ENCODE measurements at places on chromosomes 7 and 10.

GRCh38 chr10:120598386-120598785 lies 141.4 kb downstream of the PLPP4 start:
- DNase-seq, result no peak

DNA sequence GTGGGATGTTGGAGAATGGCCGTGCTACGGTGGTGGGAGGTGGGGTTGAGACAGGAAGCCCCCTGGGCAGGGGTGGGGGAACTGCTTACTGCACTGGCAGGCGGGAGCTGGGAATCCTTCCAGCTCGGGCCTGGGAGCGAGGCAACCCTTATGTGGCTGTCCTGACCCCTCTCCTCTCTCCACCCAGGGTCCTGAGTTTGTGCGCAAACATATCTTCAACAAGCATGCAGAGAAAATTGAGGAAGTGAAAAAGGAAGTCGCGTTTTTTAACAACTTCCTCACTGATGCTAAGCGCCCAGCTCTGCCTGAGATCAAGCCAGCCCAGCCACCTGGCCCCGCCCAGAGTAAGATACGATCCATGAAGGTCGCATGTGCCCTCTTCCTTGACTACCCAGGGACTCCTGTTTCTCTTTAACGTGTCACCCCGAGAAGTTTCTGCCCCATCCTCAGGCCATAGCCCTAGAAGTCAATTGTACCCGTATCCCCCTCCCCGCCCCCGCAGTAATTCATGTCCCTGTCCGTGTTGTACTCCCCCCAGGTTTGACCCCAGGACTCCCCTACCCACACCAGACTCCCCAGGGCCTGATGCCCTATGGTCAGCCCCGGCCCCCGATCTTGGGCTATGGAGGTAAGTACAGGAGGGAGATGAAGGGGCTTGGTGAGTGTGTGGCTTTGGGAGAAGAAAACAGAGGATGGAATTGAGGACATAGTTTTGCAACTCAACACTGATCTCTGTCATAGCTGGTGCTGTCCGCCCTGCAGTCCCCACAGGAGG lies 1.8 kb downstream of the UFSP1 start:
- DNase-seq, result no peak

DNA sequence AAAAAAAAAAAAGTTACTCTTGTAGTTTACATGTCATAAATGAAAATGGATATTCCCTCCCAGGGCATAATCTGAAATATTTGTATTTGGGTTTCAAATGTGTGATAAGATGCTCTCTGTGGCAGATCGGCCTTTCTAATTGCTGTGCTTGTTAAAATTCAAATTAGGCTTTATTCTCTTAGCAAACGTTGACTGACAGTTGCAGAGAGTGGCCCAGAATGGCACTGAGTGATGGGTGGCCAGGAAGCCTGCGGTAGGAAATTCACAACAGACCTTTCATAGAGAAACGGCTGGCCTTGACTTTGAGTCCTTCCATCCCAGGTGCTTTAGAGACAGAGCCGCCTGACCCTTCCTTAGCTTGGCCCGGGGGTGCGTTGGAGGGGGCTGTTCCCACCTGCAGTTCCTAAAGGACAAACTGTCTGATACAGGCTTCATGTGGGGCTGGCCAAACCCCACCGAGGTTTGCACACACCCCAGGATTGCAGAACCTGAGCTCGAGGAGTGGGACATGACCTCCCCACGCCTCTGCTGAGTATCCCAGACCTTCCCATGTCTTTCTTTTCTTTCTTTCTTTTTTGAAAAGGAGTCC lies 152.7 kb downstream of the CUX1 start:
- no peak for DNase-seq

- no peak for DNase-seq
These were observed 48.0 kb downstream of the NT5C2 start for GRCh38 chr10:103145046-103145445.

- no peak for DNase-seq
These were observed 6.7 kb upstream of the ADAM12 start for GRCh38 chr10:126394948-126395347.

DNA sequence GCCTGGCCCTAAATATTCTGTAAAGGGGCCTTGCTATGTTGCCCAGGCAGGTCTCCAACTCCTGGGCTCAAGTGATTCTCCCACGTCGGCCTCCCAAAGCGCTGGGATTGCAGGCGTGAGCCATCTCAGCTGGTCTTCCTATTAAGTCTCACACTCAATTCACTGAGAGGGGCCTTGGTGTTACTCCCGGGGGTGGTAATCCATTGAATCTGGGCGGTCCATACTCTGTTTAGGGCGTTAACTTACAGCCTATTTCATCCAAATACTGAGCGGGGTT lies 665 bp upstream of the SRRT start:
- DNase-seq, result no peak

GRCh38 chr10:71579668-71580067 lies 139.9 kb downstream of the C10orf105 start:
- no peak for DNase-seq

- DNase-seq, result no peak
These were observed 43.0 kb downstream of the LEP start for GRCh38 chr7:128284102-128284501.

GRCh38 chr10:70376436-70377378 lies 5.7 kb downstream of the LRRC20 start:
- no peak for DNase-seq

DNA sequence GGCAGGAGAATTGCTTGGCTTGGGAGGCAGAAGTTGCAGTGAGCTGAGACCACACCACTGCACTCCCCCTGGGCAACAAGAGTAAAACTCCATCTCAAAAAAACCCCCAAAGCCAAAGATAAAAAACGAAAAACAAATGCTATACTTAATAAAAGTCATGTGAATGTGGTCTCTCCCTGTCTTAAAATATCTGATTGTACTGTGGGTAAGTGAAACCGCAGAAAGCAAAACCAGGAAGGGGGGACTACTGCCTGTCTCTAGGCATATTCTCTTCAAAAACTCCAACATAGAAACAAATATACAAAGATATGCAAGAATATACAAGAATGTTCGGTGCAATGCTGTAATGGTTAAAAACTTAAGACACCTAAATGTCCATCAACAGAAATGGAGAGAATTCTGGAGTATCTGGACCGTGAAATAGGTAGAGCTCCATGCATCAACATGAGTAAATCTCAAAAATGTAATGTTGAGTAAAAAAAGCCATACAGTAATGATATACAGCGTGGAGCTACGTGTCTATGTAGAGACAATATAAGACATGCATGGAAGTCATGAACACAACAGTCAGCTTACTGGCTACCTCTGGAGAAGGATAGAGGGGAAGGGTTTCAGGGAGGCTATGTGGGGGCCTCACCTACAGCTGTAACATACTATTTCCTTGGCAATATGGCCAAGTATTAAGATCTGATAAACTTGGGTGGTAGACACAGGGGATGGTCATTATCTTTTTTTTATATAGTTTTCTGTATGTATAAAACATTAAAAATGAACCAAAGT lies 2.1 kb downstream of the ZNF394 start:
- DNase-seq, result no peak

DNA sequence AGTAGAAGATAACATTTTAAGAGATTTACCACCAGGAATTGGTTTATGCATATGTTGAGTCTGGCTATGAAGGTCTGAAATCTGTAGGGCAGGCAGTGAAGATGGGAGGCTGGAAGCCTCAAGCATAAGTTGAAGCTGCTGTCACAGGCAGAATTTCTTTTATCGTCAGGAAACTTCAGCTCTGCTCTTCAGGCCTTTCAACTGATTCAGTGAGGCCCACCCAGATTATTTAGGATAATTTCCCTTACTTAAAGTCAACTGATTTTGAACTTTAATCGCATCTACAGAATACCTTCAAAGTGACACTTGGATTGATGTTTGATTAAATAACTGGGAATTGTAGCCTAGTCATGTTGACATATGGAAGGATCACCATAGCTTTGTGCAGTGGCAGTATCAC lies 190.5 kb downstream of the PPP1R9A start:
- DNase-seq, result no peak

DNA sequence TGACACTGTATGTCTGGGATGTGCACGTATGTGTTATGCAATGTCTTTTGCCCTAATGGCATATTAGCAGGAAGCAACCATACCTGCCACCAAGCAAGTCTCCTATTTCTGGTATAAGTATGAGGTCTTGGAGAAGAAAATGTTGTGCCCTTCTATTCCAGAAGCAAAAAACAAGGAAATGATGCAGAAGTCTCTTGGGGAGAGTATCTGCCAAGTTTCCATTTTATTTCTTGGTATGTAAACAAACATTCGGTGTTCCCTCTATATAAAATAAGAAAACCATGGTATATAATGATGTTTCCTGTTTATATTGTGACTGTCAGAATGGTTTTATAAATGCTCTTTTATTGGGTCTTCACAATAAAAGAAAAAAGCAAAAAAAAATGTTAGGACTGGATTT lies 19.3 kb upstream of the MYO3A start:
- DNase-seq, result no peak

GRCh38 chr7:144818511-144818910 lies 17.3 kb downstream of the TPK1 start:
- no peak for DNase-seq

- DNase-seq, result no peak
These were observed 215.5 kb downstream of the GATA3 start for GRCh38 chr10:8269976-8270375.

GRCh38 chr7:85215098-85215497 lies 28.2 kb upstream of the SEMA3D start:
- DNase-seq, result no peak

DNA sequence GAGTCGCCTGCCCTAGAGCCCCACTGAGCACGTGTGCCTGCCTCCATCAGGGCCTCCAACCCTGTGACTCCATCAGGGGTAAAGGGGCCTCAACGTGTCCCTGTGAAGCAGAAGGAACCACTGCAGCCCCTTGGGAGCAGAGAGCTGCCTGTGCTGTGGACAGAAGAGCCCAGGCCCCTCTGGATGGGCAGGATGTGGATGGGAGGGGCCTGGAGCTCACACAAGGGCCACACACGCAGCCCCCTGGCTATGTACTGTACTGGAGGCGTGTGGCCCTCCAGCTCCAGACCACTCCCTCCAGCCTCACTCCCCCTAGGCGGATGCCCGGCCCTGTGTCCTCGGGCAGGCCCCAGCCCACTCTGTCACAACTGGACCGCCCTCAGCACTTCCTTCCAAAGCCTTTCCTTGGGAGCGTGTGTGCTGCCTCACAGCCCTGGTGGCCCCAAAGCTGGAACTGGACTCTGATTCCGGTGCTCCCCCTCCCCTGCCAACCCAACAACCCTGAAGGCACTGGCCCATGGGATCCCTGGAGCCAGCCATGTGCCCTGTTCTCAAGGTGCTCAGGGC lies 238.0 kb downstream of the TCERG1L start:
- DNase-seq, result no peak

DNA sequence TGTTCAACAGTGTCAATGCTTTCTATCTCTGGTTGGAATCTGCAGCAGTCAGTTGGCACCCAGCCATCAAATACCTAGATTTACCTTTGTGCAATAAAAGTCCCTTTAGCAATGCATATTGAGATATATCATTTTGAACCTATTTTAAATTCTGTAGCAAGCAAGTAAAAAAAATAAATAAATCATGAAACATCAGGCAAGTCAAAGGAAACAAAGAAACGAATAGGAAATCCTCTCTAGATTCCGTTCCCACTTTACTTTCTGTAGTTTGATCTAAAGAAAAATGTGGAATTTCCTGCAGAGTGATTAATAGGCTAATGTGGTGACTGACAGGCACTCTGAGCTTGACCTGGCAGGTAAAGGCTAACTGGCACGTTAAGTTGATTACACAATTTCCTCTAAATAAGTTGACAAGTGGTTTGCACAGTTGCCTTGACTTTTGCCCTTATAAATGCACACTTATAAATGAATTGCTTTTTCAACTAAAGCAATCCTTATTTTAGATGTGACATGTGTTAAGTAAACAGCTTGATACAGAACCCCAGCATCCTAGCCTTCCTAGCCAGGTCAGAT lies 208.1 kb upstream of the TCF7L2 start:
- peak; percentile 9 for DNase-seq

DNA sequence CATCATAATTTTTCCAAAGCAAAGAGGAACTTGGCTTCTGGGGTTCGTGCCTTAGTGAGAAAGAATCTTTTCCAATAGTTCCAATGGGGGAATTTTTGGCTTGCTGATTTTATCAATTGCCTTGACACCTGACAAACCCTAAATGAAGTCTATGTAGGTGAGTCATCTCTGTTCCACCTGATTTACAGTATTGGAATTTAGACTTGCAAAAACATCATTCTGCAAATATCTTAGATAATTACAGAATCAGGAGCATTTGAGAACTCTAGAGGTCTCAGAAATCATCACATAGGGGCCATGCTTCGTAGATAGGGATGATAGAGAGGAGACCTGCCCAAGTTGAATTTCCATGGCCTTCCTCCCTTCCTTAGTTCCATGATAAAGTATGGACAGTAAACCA lies 9.3 kb downstream of the SLC35G1 start:
- no peak for DNase-seq

- no peak for DNase-seq
These were observed 51.3 kb downstream of the TWIST1 start for GRCh38 chr7:19066170-19066569.

GRCh38 chr7:138958391-138958956 lies 22.7 kb downstream of the KIAA1549 start:
- no peak for DNase-seq

DNA sequence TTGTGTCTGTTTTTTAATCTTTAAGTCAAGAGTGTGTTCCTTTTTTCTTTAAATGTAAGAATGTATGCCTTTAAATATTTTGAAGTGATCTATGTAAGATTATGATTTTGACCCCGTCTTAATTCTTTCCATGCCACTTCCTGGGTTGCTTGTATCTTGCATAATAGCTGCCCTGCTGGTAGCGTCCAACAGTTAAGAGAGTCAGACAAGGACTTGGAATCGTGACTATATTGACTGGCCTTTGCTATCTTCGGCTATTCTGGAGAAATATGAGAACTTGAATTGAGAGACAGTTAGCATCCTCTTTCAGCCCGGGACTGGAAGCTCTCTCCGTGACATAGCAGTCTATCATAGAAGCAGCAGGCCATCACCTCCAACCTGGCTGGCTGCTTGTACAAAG lies 13.0 kb downstream of the NRP1 start:
- DNase-seq, result no peak

DNA sequence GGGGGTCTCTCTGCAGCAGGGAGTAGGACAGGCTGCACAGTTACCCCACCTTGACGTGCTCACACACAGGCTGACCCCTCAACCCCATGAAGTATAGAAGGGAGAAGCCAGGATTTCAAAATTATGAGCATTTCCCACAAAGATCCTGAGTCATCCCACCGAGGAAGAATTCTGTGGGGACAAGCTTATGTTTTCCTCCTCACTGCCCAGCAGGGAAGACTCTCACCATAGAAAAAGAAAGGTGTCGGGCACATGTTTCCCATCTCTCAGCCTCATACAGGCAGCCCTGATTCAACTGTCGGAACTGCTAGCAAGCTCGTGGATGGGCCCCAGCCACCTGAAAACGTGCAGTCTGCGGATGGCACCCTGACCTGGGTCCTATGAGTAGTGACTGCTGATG lies 499.7 kb upstream of the MKI67 start:
- no peak for DNase-seq

- DNase-seq, result peak; percentile 53
These were observed 6.1 kb upstream of the CPA4 start for GRCh38 chr7:130286881-130287280.
